CD4-positive, alpha-beta T cell (primary cell): ENCODE measurements at places on chromosomes 7 and 10.
A peak's percentile ranks its signal among the peaks of the same experiment; 100 is the strongest.

- H3K27me3 ChIP-seq, result no peaks in the 10 kb centered on the region
- no peak overlapping the region for H3K4me3 ChIP-seq
Measured at GRCh38 chr10:71865561-71866041, 14.6 kb upstream of the PSAP start.

DNA sequence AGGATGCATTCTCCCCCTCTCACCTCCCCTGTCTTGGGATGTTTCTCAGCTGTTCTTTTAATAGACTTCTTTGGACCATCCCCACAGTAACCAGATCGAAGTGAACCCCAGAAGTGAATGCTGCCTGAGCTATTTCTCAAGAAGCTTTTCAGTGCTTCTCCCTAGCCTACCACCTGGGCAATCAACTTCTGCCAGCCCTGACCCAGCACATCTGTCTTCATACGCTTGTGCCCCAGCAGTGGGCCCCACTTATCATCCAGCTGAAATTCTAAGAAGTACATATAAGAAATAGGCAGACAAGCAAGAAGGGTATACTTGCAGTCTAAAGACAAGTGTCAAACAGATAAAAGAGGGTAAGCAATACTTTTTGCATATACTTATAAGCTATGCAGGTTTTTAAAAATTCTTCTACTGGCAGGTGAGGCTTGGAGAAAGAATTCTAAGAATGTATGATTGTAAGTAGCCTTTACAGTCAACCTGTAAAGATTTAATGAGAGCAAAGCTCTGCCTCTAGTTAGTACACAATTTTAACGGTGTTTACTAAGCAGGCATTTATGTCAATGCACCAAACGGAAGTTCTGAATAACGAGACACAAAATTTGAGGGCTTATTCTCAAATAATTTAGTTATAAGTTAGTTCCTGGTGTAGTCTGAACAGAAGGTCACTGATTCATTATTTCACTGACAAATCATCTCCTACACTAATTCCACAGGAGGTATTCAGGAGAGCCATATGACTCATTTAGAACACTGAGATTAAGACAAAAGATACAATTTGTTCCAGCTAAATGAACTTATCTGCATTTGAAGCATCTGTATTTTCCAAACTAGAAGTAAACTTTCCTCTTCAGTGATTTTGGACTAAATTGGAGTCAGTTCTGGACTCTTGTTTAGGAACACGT lies 83.3 kb downstream of the RNLS start:
- no peak overlapping the region for H3K4me3 ChIP-seq
- no peak for DNase-seq
- H3K4me1 ChIP-seq, result no peaks in the 10 kb centered on the region
- no peaks in the 10 kb centered on the region for H3K36me3 ChIP-seq

- DNase-seq, result no peak
- H3K4me3 ChIP-seq, result no peak overlapping the region
- no peaks in the 10 kb centered on the region for H3K4me1 ChIP-seq
Measured at GRCh38 chr7:109479388-109479787, 909.7 kb downstream of the DNAJB9 start.

DNA sequence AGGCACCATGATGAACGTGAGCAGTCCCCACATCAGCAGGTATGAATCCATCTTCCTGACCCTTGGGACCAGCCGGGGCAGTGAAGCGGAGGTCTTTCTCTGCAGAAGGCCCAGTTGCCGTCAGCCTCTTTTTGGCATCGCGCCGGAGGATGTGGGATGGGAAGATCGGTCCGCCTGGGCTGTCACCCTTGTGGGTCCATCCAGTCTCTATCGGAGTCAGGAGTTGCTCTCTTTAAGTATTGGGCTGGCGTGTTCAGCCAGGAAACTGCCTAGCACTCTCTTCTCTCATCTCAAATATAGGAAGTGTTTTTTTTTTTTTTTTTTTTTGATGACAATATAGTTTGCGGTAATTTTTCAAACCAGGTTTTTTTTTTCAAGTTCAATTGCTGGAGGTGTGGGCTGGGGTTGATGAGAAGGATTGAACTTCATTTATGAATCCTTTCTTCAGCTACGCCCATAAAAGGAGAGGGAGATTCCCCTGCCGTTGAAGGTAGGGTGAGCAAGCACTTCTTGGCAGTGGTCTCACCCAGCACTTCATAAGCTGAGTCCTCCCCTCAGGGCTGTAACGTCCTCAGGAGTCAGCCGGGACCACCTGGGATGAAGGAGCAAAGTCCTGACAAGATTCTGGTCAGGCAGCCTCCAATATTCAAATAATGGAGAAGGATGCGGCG lies at the start of gene IL2RA:
Gene IL2RA, minus strand, starts transcription at position 267 of the 671 bp plus-strand sequence. Its CDS starts 216 bp downstream, at position 51.
- peak within 1 kb of the TSS; percentile 23 for H3K27ac ChIP-seq
- no peaks in the 10 kb centered on the region for H3K36me3 ChIP-seq
- peak; percentile 51 for DNase-seq
- H3K4me3 ChIP-seq, result peak within 1 kb of the TSS; percentile 63

- H3K4me3 ChIP-seq, result no peak overlapping the region
- no peak for DNase-seq
- H3K36me3 ChIP-seq, result no peaks in the 10 kb centered on the region
- no peaks in the 10 kb centered on the region for H3K27me3 ChIP-seq
- H3K4me1 ChIP-seq, result no peaks in the 10 kb centered on the region
Measured at GRCh38 chr10:17548770-17549169, 68.4 kb downstream of the HACD1 start.

DNA sequence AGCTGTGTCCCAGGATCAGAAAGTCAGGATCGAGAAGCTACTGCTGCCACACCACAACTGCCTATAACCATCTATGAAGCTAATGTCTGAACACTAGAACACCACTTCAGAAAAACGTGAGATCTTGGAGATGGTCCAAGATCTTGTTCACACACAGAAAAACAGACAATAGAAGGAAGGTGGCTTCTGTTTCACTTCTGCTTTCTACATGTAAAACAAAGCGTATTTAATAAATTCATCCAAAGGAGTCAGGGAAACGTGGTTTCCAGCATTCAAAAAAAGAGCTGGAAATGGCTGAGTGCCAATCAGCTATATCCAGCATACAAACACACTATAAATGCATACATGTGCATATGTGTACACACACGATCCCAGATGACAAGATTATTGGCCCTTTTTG lies 70.2 kb upstream of the CCDC71L start:
- H3K4me3 ChIP-seq, result no peak overlapping the region
- H3K27me3 ChIP-seq, result no peaks in the 10 kb centered on the region
- no peaks in the 10 kb centered on the region for H3K36me3 ChIP-seq
- peaks cover 5% of the 10 kb centered on the region for H3K4me1 ChIP-seq
- DNase-seq, result no peak

GRCh38 chr7:129771201-129771927 lies 159.8 kb downstream of the NRF1 start:
- H3K27me3 ChIP-seq, result peaks cover 4% of the 10 kb centered on the region
- no peak overlapping the region for H3K27ac ChIP-seq
- peaks cover 9% of the 10 kb centered on the region for H3K4me1 ChIP-seq
- DNase-seq, result no peak

DNA sequence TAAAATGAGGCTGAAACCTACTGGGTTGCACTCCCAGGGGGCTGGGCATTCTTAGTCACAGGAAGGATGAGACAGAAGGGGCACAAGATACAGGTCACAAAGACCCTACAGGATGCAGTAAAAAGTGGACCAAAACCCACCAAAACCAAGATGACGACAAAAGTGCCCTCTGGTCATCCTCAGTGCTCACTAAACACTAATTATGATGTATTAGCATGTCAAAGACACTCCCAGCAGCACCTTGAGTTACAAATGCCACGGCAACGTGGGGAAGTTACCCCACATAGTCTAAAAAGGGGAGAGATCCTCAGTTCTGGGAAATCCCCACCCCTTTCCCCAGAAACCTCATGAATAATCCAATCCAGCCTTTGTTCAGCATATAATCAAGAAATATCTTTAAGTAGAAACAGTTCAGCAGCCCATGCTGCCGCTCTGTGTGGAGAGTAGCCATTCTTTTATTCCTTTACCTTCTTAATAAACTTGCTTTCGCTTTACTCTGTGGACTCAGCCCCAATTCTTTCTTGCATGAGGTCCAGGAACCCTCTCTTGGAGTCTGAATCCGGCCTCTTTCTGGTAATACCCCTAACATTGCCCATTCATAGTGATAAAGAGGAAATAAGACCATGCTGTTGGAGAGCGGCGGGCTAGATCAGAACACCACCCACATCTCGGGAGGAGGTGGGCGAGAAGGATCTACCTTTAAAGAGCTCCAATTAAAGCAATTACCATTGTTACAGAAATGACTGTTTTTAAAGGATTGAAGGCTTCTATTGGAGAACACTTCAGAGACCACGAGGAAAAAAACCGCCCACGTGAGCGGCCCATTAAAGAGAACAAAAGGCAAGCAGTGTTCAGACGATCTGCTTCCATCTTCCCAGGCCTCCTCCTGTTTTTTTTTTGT lies 170.9 kb downstream of the USP6NL start:
- DNase-seq, result peak; percentile 8
- peaks cover 11% of the 10 kb centered on the region for H3K4me1 ChIP-seq
- H3K4me3 ChIP-seq, result peak overlapping the region; percentile 40
- H3K27me3 ChIP-seq, result no peaks in the 10 kb centered on the region

DNA sequence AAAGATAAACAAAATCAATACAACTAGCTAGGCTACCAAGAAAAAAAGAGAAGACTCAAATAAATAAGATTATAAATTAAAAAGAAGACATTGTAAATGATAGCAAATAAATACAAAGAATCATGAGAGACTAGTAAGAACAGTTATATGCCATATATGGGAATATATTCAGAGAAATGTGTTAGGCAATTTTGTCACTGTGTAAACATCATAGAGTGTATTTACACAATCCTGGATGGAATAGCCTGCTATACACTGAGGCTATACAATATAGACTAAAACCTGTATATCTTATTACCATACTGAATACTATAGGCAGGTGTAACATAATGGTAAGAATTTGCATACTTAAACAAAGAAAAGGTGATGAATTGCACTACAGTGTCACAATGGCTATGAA lies 717.4 kb downstream of the PARD3 start:
- H3K4me3 ChIP-seq, result no peak overlapping the region
- H3K4me1 ChIP-seq, result no peaks in the 10 kb centered on the region
- H3K27me3 ChIP-seq, result no peaks in the 10 kb centered on the region
- DNase-seq, result no peak
- no peaks in the 10 kb centered on the region for H3K36me3 ChIP-seq
